ENCODE measurements at places on chromosomes 4 and X.

DNA sequence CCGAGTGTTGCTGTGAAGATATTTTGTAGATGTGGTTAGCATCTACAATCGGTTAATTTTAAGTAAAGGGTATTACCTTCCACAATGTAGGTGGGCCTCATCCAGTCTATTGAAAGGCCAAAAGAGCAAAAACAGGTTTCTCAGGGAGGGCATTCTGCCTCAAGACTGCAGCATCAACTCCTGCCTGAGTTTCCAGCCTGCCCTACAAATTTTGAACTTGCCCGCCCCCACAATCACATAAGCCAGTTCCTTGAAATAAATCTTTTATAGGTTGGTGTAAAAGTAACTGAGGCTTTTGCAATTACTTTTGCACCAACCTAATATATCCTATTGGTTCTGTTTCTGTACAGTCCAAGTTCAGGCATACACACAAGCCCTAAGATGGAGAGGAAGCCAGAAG is 22.1 kb upstream of the PI4K2B start:
- DNase-seq: no peak

DNA sequence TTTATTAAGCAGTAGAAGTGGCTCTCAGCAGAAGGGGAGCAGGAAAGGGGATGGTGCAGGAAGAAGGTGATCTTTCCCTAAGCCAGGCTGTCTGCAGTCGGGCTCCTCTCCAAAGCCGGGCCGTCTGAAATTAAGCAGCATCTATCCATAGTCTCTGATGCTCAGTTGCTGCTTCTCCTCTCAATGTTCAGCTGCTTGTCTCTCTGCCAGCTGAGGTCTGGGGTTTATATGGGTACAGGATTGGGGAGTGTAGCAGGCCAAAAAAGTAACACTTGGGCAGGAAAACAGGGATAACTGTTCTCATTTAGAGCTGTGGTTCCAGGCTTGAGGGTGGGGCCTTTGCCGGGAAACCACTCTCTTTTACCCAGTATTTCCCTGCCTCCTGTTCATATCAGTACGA is 39.2 kb upstream of the CCKAR start:
- DNase-seq: no peak

DNA sequence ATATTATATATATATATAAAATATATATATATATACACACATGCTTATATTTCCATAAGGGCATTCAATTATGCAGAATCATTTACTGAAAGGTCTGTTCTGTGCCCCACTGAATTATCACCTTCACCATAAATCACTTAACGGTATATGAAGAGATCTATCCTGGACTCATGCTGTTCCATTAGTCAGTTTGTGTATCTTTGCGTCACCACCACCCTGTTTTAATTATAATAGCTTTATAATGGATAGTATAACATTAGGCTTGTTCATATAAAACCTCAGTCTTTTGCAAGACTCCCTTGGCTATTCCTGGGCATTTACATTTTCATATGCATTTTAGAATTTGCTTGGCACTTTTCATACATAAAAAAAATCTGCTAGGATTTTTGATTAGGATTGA is 19.1 kb downstream of the WDR17 start:
- DNase-seq: no peak

DNA sequence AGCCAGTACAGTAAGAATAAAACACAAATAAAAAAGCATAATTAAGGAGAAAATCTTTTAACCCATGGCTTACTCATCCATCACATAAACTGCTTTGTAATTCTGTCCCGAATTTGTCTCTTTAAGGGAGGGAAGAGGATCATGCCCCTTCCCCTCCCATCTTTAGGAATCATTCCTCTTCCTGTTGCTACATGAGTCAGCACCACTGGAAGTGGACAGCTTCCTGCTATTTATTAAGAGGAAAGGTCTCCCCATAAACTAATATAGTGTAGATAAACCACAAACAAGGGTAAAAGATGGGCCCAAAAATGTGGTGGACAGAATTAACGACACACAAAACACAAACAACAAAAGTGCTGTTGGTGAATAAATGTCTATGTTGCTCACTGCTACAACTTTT is 75.8 kb downstream of the PPP3CA start:
- no peak for DNase-seq

GRCh38 chrX:46941341-46941740 is 29.1 kb downstream of the JADE3 start:
- DNase-seq: no peak

- no peak for DNase-seq
These were observed 119.8 kb downstream of the DCK start for GRCh38 chr4:71113294-71113693.

- DNase-seq: peak; percentile 53
These were observed 18.5 kb upstream of the DRD5 start for GRCh38 chr4:9762823-9763475.

GRCh38 chrX:11557120-11557519 is 108.6 kb downstream of the ARHGAP6 start:
- no peak for DNase-seq

- no peak for DNase-seq
These were observed at the start of gene MMRN1 for GRCh38 chr4:89894649-89895550. TSS of gene MMRN1 (plus strand) at chr4:89894854. CDS start at chr4:89894972, 118 bp downstream.

DNA sequence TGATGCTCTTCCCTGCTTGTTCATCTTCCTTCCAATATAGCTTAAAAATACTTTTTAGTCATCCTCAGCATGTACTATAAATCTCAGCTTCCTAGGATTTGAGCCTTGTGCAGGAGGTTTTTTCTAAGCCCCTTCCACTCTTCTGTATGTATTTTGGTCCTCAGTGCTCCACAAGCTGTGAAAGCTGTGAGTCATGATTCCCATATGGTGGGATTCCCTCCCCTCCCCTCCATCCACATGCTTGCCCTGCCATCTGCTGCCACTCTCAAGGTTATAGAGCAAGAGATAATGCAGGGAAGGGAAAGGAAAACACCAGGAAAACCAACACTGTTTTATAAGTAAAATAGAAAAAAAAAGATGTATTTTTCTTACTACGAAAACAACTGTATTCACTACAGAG is 58.5 kb upstream of the AP1S2 start:
- no peak for DNase-seq

DNA sequence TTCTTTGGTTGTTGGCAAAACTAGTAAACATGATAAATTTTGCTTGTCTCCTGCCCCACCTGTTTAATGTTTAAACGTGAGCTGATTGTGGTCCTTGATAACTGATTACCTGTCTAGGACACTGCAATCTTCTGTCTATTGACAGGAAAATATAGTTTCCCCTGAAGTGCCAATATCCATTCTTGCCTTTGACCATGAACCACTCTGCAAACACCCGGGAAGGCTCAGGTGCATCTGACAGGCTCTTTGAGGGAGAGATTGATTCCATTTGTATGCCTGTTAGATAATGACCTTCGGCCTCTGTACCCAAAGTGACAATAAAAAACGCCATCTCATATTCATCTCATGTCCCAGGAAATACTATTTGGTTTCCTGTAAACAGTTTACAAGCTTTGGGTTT is 453.0 kb downstream of the CENPC start:
- DNase-seq: no peak

DNA sequence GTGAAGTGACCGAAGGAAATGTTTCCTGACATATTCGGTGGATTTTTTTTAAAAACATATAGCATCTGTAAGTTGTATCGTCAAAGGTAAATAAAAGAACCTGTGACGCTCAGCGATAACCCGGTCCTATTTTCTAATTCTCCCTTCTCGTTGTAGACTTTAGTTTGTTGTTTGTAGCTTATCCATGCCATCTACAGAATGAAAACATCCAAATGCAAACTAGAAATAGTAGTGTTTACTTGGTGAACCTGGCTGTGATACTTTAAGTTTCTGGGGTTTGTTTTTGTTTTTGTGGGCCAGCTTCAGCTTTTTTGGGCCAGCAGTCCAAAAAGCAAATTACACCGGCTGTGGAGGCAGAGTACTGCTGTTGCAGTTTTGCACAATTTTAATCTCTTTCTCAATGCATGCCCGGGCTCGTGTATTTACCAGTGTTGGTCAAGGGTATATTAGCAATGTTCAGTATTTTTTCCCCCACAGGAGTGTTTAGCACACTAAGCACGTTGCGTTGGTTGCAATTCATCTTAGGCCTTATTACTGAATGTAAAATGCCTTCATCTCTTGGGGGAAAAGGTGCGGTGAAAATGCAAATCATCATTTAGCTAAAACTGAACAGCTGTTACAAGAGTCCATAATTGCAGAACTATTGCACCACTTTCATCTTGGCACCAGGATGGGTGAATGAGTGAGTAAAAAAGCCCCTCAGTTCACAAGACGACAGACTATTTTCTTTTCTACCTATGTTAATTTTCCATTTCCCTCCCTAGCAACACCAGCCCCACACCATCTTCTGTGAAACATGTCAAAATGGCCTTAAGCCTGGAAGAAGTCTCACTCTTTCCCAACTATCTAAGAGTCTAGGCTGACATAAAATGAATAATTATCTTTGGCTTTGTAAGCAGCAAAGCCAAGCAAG is 1.7 kb upstream of the CNOT6L start:
- DNase-seq: no peak

GRCh38 chrX:54721424-54721823 is 76.6 kb downstream of the ITIH6 start:
- no peak for DNase-seq

- no peak for DNase-seq
These were observed 41.6 kb downstream of the KANTR start for GRCh38 chrX:53135581-53135980.

GRCh38 chr4:15188605-15189539 is 186.6 kb downstream of the CPEB2 start:
- no peak for DNase-seq

GRCh38 chrX:136115904-136116297 is 31.4 kb upstream of the FHL1 start:
- DNase-seq: no peak

GRCh38 chr4:38323141-38323641 is 340.8 kb upstream of the KLF3 start:
- DNase-seq: no peak

All from substantia nigra (tissue), 51 donors.